ENCODE measurements at places on chromosomes 6 and 20.
A peak's percentile ranks its signal among the peaks of the same experiment; 100 is the strongest.

- DNase-seq = no peak
Measured at GRCh38 chr6:105890521-105891244, 195.5 kb upstream of the PRDM1 start.

GRCh38 chr6:19837511-19838441, 606 bp downstream of the ID4 start:
- DNase-seq = no peak

DNA sequence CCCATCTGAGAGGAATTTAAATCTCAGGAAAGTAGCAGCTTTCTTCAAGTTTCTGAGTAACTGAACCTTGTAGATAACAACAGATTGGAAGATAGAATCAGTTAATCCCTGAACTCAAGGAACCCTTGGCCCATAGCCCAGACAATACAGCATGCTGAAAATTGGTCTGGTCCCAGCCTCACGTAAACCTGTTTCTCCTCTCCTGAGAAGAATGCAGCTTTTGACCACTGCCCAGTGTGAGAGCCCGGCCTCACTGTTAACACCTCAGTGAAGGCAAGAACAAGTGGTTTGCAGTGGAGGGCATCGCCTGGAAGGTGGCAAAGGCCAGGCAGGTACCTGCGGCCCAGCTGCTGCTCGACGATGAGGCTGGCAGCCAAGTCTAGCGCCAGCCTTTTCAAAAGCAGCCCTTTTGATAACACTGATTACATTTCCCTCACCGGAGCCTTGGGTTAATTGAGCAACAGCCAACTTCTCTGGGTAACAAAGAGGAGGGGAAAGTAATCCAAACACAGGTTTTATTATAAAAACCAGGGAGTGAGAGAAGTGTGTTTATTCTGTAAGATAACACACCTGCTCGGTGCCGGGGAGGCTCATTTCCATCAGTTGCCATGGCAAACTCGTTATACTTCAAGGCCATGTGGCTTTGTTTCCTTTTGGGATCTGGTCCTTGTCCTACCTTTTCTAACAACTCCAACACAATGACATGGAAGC, 54.0 kb downstream of the TRAF3IP2 start:
- DNase-seq = no peak

DNA sequence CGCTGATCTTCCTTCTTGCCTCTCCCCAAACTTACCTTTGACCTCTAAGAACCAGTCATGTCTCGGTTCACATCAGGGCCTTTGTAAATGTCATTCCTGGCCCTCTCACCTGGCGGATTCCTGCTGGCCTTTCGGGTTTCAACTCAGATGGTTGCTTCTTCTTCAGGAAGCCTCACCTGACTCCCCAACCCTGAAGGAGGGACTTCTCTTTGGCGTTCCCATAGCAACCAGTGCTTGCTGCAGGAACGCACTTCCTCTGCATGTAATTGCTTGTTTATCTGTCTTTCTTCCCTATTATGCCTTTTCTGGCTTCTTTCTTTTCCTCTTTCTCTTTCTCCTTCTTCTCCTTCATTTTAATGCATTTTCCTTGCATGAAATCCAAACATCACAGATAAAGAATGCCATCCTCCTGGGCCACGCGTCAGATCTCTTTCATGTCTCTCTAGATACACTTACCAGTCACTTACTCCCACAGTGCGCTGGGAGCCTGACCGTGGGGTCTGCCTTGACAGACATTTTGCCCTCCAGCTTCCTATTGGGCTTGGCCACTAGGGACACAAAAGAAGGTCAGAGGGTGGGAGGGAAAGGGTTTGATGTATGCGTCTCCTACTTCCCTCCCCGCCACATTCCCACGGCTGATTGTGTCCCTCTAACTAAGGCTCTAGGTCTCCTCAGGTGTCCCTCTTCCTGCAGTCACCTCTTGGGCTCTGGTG, 295.7 kb upstream of the TSHZ2 start:
- DNase-seq = no peak

DNA sequence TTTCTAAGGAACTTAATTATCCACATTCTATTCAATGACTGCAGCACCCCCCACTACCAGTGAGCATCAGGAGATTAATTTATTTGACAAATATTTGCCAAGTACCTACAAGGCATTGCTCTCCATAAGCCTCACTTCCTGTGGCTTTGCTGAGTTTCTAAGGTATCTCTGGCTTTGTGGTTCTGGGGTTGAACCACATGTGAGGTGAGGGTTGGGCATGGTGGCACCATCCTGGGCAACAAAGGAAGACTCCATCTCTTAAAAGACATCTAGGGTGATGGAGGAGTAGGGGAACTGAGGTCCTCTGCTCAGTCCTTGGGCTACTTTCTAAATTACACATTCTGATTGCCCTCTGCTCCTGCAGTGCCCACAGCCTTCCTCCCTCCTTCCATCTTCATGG, 25.5 kb upstream of the WFDC2 start:
- no peak for DNase-seq

DNA sequence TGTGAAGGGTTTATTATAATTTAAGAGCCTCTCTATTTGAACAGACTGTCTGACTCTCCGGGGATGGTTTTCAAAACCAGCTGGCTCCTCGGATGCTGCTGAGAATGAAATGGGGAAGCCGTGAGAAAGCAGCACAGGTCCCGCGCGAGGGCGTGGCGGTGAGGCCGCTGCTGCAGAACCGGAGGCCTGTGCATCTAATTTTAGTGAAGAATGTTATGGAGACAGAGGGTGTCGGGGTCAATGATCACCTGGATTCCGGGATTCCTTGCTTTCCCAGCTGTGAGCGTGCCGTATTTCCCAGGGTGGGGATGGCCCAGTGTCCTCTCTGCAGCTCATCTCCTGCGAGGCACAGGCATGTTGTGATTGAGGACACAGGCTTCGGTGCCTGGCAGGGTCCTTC, 348.0 kb downstream of the CDH4 start:
- no peak for DNase-seq

DNA sequence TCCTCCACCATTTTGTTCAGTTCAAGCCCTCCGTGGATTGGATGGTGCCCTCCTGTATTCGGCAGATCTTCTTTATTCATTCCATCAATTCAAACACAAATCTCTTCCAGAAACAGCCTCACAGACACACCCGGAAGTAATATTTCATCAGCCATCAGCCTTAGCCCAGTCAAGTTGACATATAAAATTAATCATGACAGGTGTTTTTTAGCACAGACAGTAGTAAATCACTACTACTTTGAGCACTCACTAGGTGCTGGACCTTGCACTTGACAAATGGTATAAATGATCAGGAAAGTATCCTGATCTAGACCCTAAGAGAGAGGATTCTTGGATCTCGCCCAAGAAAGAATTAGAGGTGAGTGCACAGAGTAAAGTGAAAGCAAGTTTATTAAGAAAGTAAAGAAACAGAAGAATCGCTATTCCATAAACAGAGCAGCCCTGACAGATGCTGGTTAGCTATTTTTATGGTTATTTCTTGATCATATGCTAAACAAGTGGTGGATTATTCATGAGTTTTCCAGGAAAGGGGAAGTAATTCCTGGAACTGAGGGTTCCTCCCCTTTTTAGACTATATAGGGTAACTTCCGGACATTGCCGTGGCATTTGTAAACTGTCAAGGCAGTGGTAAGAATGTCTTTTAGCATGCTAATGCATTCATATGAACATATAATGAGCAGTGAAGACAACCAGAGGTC, 194.6 kb upstream of the LAMP5 start:
- no peak for DNase-seq

- DNase-seq = no peak
Measured at GRCh38 chr6:13698715-13699114, 12.9 kb downstream of the RANBP9 start.

GRCh38 chr6:159106627-159107241, 61.9 kb upstream of the TAGAP start:
- DNase-seq = peak; percentile 84

- no peak for DNase-seq
Measured at GRCh38 chr6:33641144-33641543, 20.0 kb downstream of the ITPR3 start.

DNA sequence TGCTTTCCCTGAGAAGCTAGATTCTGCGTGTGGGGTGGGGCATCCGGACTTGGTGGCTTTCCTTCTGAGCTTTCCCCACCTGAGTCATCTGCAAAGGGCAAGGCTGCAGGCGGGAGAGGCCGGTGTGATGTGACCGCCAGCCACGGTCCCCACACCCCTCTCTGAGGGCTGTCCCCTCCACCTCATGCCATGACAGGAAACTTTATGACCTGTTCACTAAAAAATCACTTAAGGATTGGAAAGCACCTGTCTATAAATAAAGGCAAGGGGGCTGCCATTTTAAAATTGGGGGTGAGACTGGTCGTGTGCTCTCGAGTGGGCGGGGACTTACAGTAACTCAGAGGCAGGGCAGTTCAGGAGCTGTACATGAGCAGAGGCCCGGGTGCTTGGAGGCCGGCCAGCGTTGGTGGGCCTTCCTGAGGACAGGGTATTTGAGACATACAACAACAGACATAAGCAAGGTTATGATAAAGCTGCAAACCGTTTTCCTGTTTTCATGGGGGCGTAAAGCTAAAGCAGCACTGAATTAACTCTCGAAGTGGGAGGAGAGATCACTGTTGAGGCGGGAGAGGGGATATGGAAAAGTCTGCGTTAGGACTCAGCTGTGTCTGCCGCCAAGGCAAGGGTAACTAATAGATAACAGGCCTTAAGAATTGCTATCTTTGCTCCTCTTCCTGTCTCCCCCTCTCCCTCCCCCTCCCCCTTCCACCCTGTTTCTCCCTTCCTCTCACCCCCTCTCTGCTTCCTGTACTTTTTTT, 16.1 kb upstream of the SERPINB1 start:
- peak; percentile 44 for DNase-seq

- DNase-seq = no peak
Measured at GRCh38 chr6:166454692-166455515, 72.2 kb upstream of the MPC1 start.

DNA sequence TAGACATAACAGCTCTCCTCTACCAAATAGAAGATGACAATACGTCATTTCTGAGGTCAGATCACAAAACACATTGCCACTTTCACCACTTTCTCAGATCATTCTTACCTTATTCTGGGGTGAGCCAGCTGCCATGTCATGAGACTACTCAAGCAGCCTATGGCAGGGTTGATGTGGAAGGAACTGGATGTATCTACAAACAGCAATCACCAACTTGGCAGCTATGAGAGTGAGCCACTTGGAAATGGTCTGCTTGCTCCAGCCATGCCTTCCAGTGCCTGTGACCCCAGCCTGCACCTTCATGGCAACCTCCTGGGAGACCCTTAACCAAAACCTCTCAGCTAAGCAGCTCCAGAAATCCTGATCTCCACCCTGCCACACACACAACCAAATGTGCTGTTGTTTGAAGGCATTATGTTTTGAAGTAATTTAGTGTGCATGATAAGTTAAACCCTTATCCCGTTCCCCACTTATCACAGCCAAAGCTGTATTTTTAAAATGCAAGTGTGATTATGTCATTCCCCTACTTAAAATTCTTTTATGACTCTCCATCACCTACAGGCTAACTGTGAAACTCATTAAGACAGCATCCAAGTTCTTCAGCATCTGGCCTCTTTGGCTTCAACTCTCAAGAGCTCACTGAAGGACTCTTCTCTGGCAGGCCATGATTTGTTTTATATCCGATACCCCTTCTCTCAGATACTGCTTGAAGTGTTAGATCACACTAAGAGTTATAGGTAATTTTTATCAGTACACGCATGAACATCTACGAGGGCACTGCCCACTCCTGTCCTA, 150.6 kb downstream of the LY86 start:
- DNase-seq = no peak

DNA sequence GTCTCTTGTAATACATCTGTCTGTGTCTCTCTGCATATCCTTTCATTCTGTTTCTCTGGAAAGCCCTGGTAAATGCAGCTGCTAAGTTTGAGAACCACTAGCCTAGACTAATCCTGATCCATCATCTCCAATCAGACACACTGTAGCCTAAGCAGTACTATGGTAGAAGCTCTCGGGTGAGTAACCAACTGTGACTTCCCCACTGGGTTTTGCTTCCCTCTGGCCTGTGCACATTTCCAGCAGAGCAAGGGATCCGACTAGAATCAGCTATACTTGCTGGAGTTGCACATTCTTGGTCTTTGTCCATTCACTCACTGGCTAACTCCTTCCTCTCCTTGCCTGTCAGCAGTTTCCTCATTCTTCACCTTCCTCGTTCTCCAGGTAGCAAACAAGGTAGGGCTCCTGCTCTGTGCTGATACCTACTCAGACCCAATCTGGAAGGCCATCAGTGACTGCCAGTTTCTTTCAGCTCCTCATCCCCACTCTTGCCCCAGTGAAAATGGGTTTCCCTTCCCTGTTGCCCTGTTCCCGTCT, 184.2 kb downstream of the PLCB4 start:
- no peak for DNase-seq

DNA sequence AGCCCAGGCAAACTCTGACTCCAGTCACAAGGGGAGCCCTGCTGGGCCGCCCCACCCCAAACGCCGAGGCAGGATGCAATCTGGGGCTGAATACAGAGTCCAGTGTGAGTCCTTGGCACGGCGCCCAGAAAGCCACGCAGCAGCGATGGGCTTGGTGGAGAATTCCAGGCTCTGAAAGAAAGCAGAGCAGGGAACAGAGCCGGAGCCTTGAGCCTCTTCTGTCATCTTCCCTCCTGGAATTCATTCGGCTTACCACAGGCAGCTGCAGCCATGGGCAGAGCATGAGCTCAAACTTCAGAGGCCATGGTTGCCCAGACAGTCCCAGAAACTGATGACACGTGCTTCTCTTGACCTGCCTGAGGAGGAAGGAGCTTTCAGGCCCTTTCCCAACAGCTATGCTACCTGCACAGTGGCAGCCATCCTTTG, 441.1 kb upstream of the JARID2 start:
- DNase-seq = no peak

DNA sequence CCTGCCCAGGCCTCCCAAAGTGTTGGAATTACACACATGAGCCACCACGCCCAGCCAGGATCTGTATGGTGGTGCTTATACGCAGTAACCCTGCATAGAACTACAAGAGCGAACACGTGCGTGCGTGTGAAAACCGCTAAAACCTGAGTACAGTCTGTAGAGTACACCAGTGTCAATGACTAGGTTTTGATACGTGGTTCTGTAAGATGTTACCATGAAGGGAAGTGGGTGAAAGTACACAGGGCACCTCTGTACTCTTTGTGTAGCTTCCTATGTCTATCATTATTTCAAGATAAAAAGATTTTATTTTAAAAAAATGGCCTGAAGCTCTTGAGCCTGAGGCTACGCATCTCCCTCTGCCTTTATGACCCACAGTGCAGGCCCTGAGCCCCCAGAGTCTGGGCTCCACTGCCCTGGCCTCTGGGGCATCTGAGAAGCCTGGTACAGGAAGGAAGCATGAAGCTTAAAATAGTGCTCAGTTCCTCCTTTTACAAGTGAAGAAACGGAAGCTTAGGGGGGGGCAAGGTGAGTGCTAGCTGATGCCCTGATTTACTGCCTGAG, 21.6 kb downstream of the LY86 start:
- DNase-seq = no peak
